PC-3 (cell line): ENCODE measurements at places on chromosomes 1 and 21.
A peak's percentile ranks its signal among the peaks of the same experiment; 100 is the strongest.

DNA sequence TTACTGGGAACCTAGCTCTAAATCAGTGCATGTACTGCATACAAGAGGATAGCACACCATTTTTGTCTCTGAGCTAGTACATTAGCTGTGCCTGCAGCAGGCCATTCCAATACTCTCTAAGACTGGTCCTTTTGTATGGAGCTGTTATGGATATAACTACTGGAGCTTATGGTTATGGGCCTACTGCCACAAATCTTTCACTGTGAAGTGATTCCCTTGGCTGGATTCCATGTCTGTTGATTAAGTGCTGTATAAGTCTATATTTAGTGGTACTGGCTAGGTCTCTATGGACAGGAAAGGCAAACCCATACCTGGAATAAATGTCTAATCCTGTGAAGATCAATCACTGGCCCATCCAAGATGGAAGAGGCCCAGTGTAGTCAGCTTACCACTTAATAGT lies 12.0 kb downstream of the ZFYVE9 start:
- H3K27ac ChIP-seq: no peak overlapping the region
- H3K27me3 ChIP-seq: no peaks in the 10 kb centered on the region
- H3K4me1 ChIP-seq: peaks cover under 1% of the 10 kb centered on the region
- no peaks in the 10 kb centered on the region for H3K36me3 ChIP-seq
- no peak for DNase-seq

- H3K27ac ChIP-seq: no peak overlapping the region
- no peak for DNase-seq
- no peak overlapping the region for H3K4me3 ChIP-seq
- H3K36me3 ChIP-seq: no peaks in the 10 kb centered on the region
- no peaks in the 10 kb centered on the region for H3K4me1 ChIP-seq
- H3K27me3 ChIP-seq: no peaks in the 10 kb centered on the region
Observed at GRCh38 chr1:94684690-94685250, 135.4 kb upstream of the SLC44A3 start.

- H3K27me3 ChIP-seq: no peaks in the 10 kb centered on the region
- H3K27ac ChIP-seq: no peak overlapping the region
- no peak overlapping the region for H3K4me3 ChIP-seq
- no peaks in the 10 kb centered on the region; the same call in 1 of the 2 replicates for H3K36me3 ChIP-seq
- H3K4me1 ChIP-seq: peaks cover 8% of the 10 kb centered on the region; the same call in 1 of the 2 replicates
Observed at GRCh38 chr1:220884109-220884980, 5.1 kb downstream of the HLX start.

- H3K27me3 ChIP-seq: peaks cover 12% of the 10 kb centered on the region; the same call in 1 of the 2 replicates
- H3K36me3 ChIP-seq: no peaks in the 10 kb centered on the region
- no peak for DNase-seq
- no peak overlapping the region for H3K27ac ChIP-seq
- H3K4me1 ChIP-seq: no peaks in the 10 kb centered on the region
Observed at GRCh38 chr21:37622755-37623154, 256.2 kb downstream of the DYRK1A start.

GRCh38 chr1:70820396-70820795 lies 227.2 kb downstream of the PTGER3 start:
- DNase-seq: no peak
- 0 out of 2 replicates have a peak, but pooled peaks cover 13% of the 10 kb centered on the region for H3K27me3 ChIP-seq
- H3K4me1 ChIP-seq: no peaks in the 10 kb centered on the region
- H3K36me3 ChIP-seq: no peaks in the 10 kb centered on the region
- H3K4me3 ChIP-seq: no peak overlapping the region

DNA sequence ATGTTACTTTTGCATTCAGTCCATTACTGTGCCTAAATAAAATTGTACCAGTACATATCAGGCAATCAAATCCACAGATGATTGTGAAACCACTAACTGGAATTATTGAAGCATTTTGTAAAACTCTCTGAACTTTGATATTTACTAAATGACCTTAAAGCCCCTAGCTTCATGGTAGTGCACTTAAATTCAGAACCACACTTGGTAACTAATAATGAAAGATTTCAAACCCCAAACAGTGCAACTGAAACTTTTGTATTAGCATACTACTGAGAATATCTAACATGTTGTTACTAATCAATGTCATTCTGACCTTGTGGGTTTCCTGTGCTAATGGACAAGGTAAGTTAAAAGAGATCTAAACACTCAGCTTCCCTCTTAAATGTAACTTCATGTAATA lies at the start of gene CFHR3:
Gene CFHR3 (plus strand): TSS at position 238 of the 400 bp plus-strand sequence. CDS start 47 bp downstream, at position 285.
- no peaks in the 10 kb centered on the region for H3K27me3 ChIP-seq
- DNase-seq: no peak
- no peak within 1 kb of the TSS for H3K4me3 ChIP-seq
- H3K4me1 ChIP-seq: no peaks in the 10 kb centered on the region
- no peaks in the 10 kb centered on the region for H3K36me3 ChIP-seq
- no peak within 1 kb of the TSS for H3K27ac ChIP-seq

- H3K27me3 ChIP-seq: no peaks in the 10 kb centered on the region
- H3K4me1 ChIP-seq: no peaks in the 10 kb centered on the region
- H3K36me3 ChIP-seq: no peaks in the 10 kb centered on the region
- no peak overlapping the region for H3K27ac ChIP-seq
- DNase-seq: no peak
Observed at GRCh38 chr1:107943694-107944093, 21.3 kb downstream of the VAV3 start.

GRCh38 chr1:109379422-109379821 lies 18.3 kb downstream of the SORT1 start:
- H3K36me3 ChIP-seq: no peaks in the 10 kb centered on the region
- H3K4me1 ChIP-seq: peaks cover 28% of the 10 kb centered on the region
- no peak overlapping the region; the same call in 1 of the 2 replicates for H3K4me3 ChIP-seq
- peak; percentile 67 for DNase-seq

GRCh38 chr1:198156111-198156744 lies 570 bp upstream of the NEK7 start:
- H3K27ac ChIP-seq: peak overlapping the region; percentile 59
- peak; percentile 74 for DNase-seq
- peaks cover 29% of the 10 kb centered on the region for H3K4me1 ChIP-seq
- peak overlapping the region; percentile 81 for H3K4me3 ChIP-seq
- H3K27me3 ChIP-seq: no peaks in the 10 kb centered on the region

- H3K36me3 ChIP-seq: no peaks in the 10 kb centered on the region
- H3K27ac ChIP-seq: no peak overlapping the region
- H3K4me1 ChIP-seq: 0 out of 2 replicates have a peak, but pooled peaks cover 6% of the 10 kb centered on the region
- no peaks in the 10 kb centered on the region for H3K27me3 ChIP-seq
- H3K4me3 ChIP-seq: no peak overlapping the region
Observed at GRCh38 chr1:15023205-15023604, 130.3 kb upstream of the TMEM51 start.

GRCh38 chr1:228022571-228023293 lies 15.9 kb downstream of the WNT3A start:
- H3K4me1 ChIP-seq: no peaks in the 10 kb centered on the region
- no peak for DNase-seq
- peaks cover 5% of the 10 kb centered on the region; the same call in 1 of the 2 replicates for H3K27me3 ChIP-seq
- no peak overlapping the region for H3K27ac ChIP-seq

DNA sequence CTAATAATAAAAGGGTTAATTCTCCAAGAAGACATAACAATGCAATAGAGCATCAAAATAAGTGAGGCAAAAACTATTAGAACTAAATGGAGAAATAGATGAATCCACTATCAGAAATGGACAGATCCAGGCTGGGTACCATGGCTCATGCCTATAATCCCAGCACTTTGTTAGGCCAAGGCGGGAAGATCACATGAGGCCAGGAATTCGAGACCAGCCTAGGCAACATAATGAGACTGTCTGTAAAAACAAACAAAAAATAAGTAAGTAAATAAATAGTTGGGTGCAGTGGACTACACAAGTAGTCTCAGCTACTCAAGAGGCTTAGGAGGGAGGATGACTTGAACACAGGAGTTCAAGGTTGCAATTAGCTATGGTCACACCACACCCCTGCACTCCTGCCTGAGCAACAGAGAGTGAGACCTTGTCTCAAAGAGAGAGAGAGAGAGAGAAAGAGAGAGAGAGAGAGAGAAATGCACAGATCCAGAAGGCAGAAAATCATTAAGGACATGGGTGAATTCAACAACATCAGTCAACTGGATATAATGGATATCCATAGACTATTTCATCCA lies 12.3 kb downstream of the FRRS1 start:
- no peak overlapping the region for H3K4me3 ChIP-seq
- H3K36me3 ChIP-seq: 0 out of 2 replicates have a peak, but pooled peaks cover 1% of the 10 kb centered on the region
- no peaks in the 10 kb centered on the region for H3K27me3 ChIP-seq
- no peak for DNase-seq
- no peak overlapping the region for H3K27ac ChIP-seq
- H3K4me1 ChIP-seq: peaks cover 31% of the 10 kb centered on the region

- H3K4me3 ChIP-seq: no peak overlapping the region
- 0 out of 2 replicates have a peak, but pooled peaks cover 9% of the 10 kb centered on the region for H3K4me1 ChIP-seq
- DNase-seq: no peak
- no peak overlapping the region for H3K27ac ChIP-seq
- no peaks in the 10 kb centered on the region for H3K27me3 ChIP-seq
- H3K36me3 ChIP-seq: no peaks in the 10 kb centered on the region
Observed at GRCh38 chr1:53568540-53568939, 109.3 kb downstream of the DMRTB1 start.

GRCh38 chr1:221075911-221076310 lies 196.7 kb downstream of the HLX start:
- H3K36me3 ChIP-seq: no peaks in the 10 kb centered on the region
- no peak for DNase-seq
- H3K4me1 ChIP-seq: peaks cover 10% of the 10 kb centered on the region
- no peak overlapping the region for H3K4me3 ChIP-seq
- H3K27me3 ChIP-seq: no peaks in the 10 kb centered on the region

- no peak overlapping the region for H3K4me3 ChIP-seq
- peaks cover 13% of the 10 kb centered on the region for H3K36me3 ChIP-seq
- peaks cover 21% of the 10 kb centered on the region for H3K4me1 ChIP-seq
- H3K27ac ChIP-seq: no peak overlapping the region
- no peak for DNase-seq
- H3K27me3 ChIP-seq: no peaks in the 10 kb centered on the region
Observed at GRCh38 chr1:32144033-32144432, 35.4 kb upstream of the TXLNA start.

DNA sequence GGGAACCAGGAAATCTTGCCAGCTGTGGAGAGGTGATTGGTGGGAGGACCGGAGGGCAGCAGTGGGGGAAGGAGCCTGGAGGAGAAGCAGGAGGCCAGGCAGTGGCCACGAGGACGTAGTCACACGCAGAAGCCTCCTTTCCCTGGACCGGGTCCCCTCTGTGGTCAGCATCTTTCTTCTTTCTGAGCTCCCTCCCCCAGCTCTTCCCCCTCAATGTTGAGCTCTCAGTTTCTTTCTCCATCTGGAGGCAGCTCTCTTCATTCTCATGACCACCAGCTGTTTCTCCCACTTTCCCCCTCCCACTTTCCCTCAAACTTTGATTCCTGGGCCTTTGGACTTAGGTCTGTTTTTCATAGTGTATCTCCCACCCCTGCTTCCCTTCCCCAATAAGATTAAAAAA lies 18.3 kb downstream of the KIRREL1 start:
- DNase-seq: no peak
- no peaks in the 10 kb centered on the region for H3K27me3 ChIP-seq
- H3K4me1 ChIP-seq: peaks cover 58% of the 10 kb centered on the region
- no peaks in the 10 kb centered on the region for H3K36me3 ChIP-seq
- no peak overlapping the region for H3K27ac ChIP-seq
- H3K4me3 ChIP-seq: no peak overlapping the region

GRCh38 chr1:207004931-207005830 lies 27.4 kb downstream of the C1orf116 start:
- peak; percentile 97 for DNase-seq
- peak overlapping the region; percentile 92 for H3K27ac ChIP-seq
- H3K4me3 ChIP-seq: no peak overlapping the region

DNA sequence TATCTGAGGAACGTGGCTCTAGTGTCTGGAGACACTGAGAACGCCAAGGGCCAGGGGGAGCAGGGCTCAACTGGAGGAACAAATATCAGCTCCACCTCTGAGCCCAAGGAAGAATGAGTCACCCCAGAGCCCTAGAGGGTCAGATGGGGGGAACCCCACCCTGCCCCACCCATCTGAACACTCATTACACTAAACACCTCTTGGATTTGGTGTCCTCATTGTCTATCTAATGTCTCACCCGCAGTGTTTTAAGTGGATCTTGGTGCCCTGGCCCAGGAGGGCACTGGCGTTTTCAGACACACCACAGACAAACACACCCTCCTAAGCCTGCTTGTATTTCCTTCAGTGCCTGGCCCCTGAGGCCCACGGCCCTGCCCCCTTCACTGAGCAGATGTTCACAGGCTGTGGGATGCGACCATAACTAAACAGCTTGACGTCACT lies 2.2 kb upstream of the FALEC start:
- H3K27ac ChIP-seq: no peak overlapping the region
- H3K4me1 ChIP-seq: peaks cover 11% of the 10 kb centered on the region
- no peaks in the 10 kb centered on the region for H3K27me3 ChIP-seq
- H3K4me3 ChIP-seq: no peak overlapping the region

GRCh38 chr1:198943484-198944187 lies 304.8 kb downstream of the PTPRC start:
- no peaks in the 10 kb centered on the region for H3K4me1 ChIP-seq
- no peak overlapping the region for H3K27ac ChIP-seq
- no peaks in the 10 kb centered on the region for H3K36me3 ChIP-seq
- no peak for DNase-seq

DNA sequence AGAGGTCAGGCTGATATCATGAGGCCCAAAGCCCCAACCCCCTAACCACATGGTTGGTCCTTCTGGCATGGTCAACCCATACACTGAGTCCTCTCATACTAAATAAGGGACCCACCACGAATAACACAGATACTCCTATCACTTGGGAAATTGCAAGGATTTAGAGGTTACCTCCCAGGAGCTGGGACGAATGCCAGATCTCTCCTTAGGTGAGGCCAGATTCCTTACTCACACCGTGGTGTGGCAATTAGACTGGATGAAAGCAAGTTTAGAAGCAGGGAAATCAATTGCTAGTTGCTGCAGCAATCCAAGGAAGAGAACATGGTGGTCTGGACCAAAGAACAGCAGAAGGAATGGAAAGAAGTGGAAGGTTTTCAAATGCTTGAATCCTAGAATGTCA lies 60.1 kb downstream of the IER5 start:
- H3K27ac ChIP-seq: no peak overlapping the region
- no peak for DNase-seq
- no peaks in the 10 kb centered on the region for H3K27me3 ChIP-seq

- no peaks in the 10 kb centered on the region for H3K27me3 ChIP-seq
- H3K36me3 ChIP-seq: peaks cover 13% of the 10 kb centered on the region; the same call in 1 of the 2 replicates
- DNase-seq: no peak
- H3K4me3 ChIP-seq: no peak overlapping the region
- no peak overlapping the region for H3K27ac ChIP-seq
- peaks cover 33% of the 10 kb centered on the region for H3K4me1 ChIP-seq
Observed at GRCh38 chr21:43786807-43787440, 2.5 kb upstream of the RRP1 start.

- peaks cover 20% of the 10 kb centered on the region for H3K4me1 ChIP-seq
- no peaks in the 10 kb centered on the region for H3K27me3 ChIP-seq
- peak overlapping the region; percentile 41; the same call in 1 of the 2 replicates for H3K4me3 ChIP-seq
- no peak for DNase-seq
- H3K27ac ChIP-seq: no peak overlapping the region
Observed at GRCh38 chr1:89125240-89125912, 538 bp downstream of the GBP2 start.

DNA sequence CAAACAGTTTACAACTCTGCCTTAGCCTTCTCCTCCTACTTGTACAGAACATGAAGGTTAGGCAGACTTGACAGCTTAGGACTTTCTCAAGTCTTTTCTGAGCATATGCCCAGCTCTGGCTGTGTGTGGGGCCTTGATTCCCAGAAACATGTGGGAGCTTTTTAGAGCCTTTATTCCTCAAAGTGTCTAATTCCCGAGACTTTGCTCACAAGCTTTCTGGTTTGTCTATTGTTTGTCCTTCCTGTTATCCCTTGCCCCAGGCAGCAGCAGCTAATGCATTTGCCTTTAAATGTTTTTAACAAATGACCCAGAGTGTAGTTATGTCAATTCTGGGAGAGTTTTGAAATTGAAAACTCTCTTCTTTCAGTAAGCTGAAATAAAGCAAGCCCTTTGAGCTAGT lies 29.2 kb downstream of the ST7L start:
- H3K27ac ChIP-seq: no peak overlapping the region
- no peak for DNase-seq
- no peaks in the 10 kb centered on the region for H3K27me3 ChIP-seq
